ENCODE measurements at places on chromosomes 6 and 20.

DNA sequence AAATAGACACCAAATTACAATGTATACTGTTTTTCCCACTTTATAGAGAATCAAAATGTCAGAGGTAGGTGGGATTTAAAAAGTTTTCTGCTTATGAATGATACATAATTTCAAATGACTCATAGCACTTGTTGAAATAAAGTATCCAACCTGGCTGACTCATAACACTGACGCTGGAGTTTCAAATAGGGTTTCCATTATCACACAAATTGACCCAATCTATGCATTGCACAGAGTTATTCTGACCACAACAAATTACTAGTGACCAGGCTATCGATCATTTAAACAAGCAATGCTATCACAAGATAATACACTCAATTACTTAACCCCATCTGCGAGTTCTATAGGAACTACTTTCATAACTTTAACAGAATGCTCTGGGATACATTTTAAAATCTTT lies 31.9 kb upstream of the PRELID3B start:
- DNase-seq = no peak

- DNase-seq = no peak
These were observed 4.9 kb upstream of the TBX18 start for GRCh38 chr6:84769306-84769705.

DNA sequence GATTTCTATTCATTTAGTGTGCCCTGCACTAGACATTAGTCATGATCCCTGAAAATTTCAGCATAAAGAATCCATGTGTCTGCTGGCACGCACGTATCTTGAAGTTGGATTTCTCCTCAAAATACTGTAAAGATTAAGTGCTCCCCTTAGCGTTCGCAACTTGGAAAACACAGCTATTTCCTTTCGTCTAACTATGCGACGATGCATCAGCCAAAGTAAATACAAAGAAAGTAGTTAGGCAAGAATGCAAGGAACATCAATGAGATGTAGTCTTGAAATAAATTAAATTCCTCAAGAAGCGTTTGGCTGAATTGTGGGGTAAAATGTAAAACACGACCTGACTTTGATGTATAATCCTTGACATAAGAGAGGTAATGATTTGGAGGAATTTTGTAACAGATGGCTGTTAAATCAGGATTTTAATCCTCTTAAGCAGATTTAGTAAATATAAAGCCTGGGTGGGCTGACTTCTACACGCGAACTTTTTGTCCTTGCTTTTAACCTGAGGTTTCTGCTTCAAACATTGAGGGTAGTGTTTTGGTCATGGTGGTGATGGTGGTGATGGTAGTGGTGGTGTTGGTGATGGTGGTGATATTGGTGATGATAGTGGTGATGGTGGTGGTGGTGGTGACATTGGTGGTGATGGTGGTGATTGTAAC lies 88.2 kb downstream of the FOXF2 start:
- DNase-seq = no peak

- no peak for DNase-seq
These were observed 10.5 kb downstream of the SYTL3 start for GRCh38 chr6:158660333-158660754.

- DNase-seq = no peak
These were observed 621 bp downstream of the GPR63 start for GRCh38 chr6:96836631-96837080.

DNA sequence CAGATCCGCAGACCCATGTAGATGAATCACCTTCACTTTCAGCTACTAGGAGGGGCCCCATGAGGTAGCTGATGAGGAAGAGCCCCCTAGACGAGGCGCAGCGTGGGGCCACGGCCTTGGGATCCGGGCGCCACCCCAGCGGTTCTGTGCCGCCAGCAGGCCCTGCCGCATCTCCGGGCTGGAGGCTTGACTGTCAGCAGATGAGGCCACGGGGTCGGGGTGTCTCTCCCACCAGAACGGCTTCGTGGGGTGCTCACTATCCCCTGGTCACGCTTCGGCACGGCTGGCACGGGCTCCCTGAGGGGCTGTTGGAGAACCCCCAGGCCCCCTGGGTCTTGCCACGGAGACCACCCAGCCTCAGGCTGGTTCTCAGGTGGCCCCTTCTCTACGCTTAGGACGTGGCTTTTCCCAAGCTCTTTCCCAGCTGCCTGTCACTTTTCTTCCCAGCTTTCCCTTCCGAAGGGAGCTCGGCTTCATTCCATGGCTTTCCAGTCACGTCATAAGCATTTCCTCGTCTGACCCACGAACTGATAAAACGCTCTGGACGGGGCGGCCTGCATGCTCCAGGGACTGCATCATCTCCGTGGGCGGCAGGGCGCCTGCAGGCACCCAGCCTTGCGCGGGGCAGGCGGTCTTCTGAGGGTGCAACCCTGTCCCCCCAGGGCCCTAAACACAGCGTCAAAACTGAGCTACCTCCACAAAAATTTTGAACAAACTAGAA lies 85.9 kb downstream of the THBS2 start:
- no peak for DNase-seq

DNA sequence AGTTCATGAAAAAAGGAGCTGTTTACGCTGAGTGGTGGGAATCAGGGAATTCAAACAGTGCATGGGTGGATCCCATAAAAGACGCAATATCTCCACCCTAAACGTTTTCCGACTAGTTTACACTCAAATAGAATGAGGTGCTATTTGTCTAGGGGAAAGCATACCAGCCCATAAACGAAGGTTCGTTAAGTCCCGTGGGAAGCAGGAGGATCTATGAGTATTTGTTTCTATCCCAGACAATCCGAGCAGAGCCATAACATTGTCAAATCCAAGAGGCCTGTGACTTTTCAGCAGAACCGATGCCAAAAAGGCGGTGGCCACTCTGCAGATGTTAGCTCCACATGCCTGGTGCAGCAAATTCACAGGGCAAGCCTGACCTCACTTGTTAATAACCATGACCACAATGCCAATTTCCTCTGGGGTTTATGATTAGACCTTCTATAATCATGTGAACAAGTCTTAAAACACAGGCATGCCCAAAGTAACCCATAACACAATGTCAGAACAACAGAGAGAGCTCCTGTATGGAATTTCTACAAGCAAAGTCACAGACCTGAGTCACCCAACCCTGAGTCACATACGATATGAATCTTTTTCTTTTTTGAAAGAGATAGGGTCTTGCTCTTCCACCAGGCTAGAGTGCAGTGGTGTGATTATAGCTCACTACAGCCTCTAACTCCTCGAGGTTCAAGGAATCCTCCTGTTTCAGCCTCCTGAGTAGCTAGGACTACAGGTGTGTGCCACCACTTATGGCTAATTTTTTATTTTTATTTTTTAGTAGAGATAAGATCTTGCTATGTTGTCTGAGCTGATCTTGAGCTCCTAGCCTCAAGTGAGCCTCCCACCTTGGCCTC lies 123.3 kb downstream of the KIF13A start:
- peak; percentile 9 for DNase-seq

Measured in caudate nucleus (tissue), 63 donors.